ENCODE measurements at places on chromosomes 3 and 15. TPM values are rescaled to one million over a fixed set of nuclear protein-coding genes. Genes with fewer than 3 reads are reported as not detected.
A peak's percentile ranks its signal among the peaks of the same experiment; 100 is the strongest.

- H3K4me1 ChIP-seq: peaks cover 2% of the 10 kb centered on the region
- no peak overlapping the region for H3K27ac ChIP-seq
- no peak overlapping the region for H3K4me3 ChIP-seq
- H3K27me3 ChIP-seq: no peaks in the 10 kb centered on the region
- no peak for DNase-seq
- H3K36me3 ChIP-seq: peaks cover 2% of the 10 kb centered on the region
Measured at GRCh38 chr15:57227899-57228298, 148.4 kb upstream of the CGNL1 start.

GRCh38 chr15:43531018-43531670, 13.7 kb downstream of the MAP1A start:
- H3K4me3 ChIP-seq: no peak overlapping the region
- peaks cover 2% of the 10 kb centered on the region for H3K36me3 ChIP-seq
- no peak for DNase-seq
- H3K4me1 ChIP-seq: peaks cover 3% of the 10 kb centered on the region

DNA sequence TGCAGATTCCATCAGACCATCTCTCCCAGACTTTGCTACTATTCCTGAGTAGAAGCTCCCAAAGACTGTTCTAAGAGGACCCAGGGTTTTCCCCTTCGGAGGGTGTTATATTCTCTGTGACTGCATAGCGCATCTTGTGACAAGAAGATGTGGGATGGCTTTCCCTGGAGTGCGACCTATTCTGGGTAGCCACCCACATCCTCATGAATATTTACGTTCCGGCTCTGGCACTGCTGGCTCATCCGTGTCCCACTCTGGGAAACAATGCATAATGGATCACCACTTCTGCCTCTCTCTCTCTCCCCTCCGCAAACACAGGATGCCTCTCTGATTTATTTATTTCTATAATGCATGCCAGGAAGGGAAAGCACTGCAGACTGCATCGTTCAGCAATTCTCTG, 166.1 kb downstream of the PYDC2 start:
- no peaks in the 10 kb centered on the region for H3K4me1 ChIP-seq
- no peaks in the 10 kb centered on the region for H3K27me3 ChIP-seq
- no peak for DNase-seq
- no peak overlapping the region for H3K27ac ChIP-seq
- H3K4me3 ChIP-seq: no peak overlapping the region
- H3K36me3 ChIP-seq: no peaks in the 10 kb centered on the region

Gene CP
- total RNA-seq: not detected

Gene TEX55
- total RNA-seq: not detected

Gene CFAP100
- total RNA-seq: not detected

Gene STRIT1
- total RNA-seq: not detected

Gene FAM107A
- not detected for total RNA-seq

DNA sequence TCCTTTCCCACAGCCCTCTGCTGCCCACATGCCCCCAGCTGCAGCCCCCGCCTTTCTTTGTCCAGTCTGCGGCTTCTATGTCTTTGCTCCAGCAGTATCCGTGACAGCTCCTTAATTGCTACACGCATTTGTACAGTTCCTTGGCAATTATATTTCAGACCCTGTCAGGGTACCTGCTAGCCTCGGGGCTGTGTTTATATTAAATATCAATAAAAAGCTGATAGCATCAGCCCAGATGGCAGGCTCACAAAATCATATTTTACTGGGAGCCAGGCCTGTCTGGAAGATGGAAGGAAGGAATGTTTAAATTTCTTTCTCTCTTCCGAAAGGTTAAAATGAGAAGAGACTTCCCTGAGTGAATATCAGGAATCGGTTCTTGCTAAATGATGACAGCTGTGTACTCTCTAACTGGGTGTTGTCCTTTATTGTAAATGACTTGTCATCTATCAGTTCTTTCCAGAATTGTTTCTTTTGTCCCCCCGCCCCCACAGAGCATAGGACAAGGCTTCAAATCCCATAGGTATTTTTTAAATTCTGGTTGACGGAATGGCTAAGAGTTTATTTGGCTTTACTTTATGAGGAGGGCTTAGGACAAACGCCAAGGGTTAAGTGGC, 378.1 kb downstream of the LRTM1 start:
- H3K4me1 ChIP-seq: no peaks in the 10 kb centered on the region
- no peak overlapping the region for H3K27ac ChIP-seq
- no peak for DNase-seq
- H3K4me3 ChIP-seq: no peak overlapping the region
- no peaks in the 10 kb centered on the region for H3K27me3 ChIP-seq

DNA sequence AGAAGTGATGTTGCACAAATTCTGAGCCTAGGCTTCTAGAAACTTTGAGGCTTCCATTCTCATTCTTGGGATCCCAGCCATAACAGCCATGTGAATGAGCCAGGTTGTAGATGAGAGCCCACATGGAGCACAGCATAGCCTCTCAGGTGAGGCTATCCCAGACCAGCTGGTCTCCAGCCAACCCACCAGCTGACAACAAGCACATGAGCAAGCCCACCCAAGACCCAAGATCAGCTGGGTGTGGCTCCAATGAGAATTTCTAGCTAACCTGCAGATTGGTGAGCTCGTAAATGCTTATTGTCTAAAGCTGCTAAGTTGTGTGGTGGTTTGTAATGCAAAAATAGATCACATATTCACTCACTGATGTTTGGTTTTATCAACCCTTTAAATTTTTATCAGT, 14.4 kb downstream of the KY start:
- DNase-seq: no peak
- H3K4me3 ChIP-seq: no peak overlapping the region
- no peaks in the 10 kb centered on the region for H3K36me3 ChIP-seq
- peaks cover 7% of the 10 kb centered on the region for H3K27me3 ChIP-seq
- no peak overlapping the region for H3K27ac ChIP-seq
- no peaks in the 10 kb centered on the region for H3K4me1 ChIP-seq

DNA sequence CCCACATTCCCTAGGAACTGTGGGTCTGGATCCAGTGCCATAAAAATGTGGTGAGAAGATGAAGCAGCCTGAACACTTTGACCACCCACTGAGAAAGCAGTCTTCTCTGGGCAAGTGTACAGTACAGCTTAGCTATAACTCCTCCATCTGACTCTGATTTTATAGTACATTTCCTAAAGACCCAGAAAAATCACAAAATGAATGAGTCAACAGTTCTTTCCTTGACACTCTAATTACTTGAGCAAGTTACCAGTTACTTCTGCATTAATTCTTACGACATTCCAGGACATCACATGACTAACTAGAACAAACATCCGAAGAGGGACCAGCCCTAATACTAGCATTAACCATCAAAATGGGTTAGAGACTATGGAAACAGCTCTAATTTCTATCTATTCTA, 148.1 kb upstream of the PEX5L start:
- no peaks in the 10 kb centered on the region for H3K27me3 ChIP-seq
- H3K4me3 ChIP-seq: no peak overlapping the region
- no peak for DNase-seq
- no peaks in the 10 kb centered on the region for H3K4me1 ChIP-seq
- no peaks in the 10 kb centered on the region for H3K36me3 ChIP-seq

Gene FSTL1
- total RNA-seq: 0.12 TPM

GRCh38 chr3:182904164-182904563, 76.2 kb downstream of the DCUN1D1 start:
- no peak for DNase-seq
- peaks cover 28% of the 10 kb centered on the region for H3K36me3 ChIP-seq
- H3K27me3 ChIP-seq: no peaks in the 10 kb centered on the region
- H3K27ac ChIP-seq: no peak overlapping the region
- H3K4me1 ChIP-seq: peaks cover 2% of the 10 kb centered on the region

- DNase-seq: peak; percentile 44
- H3K4me1 ChIP-seq: peaks cover 34% of the 10 kb centered on the region
- no peak overlapping the region for H3K4me3 ChIP-seq
- no peaks in the 10 kb centered on the region for H3K27me3 ChIP-seq
- H3K36me3 ChIP-seq: peaks cover 2% of the 10 kb centered on the region
- H3K27ac ChIP-seq: no peak overlapping the region
Measured at GRCh38 chr15:81270781-81271491, 53.0 kb downstream of the STARD5 start.

DNA sequence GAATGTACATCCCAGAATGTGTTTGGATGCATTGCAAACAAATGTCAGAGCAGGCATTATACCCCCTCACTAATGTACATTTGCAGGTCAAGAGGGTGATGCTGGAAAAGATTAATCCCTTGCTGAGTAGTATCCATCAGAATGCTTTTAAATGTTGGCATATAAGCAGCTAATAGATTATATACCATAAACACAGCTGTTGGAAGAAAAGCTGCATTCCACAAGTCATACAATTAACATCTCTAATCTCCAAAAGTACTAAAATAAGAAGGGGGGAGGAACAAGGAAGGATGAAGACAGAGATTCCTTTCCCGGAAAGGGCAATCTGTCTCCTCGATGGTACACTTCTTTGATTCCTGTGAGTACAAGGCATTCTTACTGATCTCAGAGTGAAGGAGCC, 445.7 kb upstream of the CDIN1 start:
- no peaks in the 10 kb centered on the region for H3K4me1 ChIP-seq
- H3K27me3 ChIP-seq: no peaks in the 10 kb centered on the region
- no peak overlapping the region for H3K4me3 ChIP-seq
- no peaks in the 10 kb centered on the region for H3K36me3 ChIP-seq
